ENCODE measurements at places on chromosomes 2 and 18.

DNA sequence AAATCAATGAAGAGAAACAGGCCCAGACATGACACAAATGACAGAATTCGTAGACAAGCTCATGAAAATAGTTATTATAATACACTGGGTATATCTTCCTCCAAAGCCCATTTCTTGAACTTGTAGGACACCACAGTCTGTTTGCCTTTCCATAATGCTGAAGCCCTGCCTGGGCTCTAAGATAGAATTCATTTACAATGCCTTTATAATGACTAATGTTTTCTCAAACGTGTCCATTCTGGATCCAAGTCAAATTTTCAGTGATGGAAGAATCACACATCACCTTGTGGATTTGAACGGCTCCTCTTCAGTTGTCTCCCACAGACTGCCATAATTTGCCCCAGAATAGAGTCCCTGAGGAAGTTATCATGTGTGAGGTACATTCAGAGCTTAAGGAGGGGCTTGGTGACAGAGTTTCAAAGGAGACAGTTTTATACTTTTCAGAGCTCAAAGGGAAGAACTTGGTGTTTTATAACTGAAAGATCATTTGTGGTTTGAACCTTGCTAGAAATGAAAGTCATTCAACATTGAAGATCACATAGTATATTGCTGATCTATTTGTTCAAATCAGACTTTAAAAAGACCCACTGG lies 38.2 kb downstream of the CASP8 start:
- DNase-seq = no peak

DNA sequence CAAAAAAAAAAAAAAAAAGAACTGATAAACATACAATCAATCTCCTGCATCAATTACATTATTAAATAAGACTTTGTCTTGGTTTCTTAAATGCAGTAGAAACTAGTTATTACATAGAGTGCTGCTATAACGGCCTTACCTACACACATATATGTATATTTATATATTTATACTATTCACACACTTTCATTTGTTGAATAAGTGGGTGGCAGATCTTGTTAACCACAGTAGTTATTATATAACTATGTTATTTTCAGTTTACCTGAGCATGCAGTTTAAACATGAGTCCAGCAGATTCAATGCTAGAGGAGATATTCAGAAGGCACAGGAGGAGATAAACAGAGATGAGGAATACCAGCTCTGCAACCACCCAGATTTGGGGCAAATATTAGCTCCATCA lies 81.5 kb upstream of the CD226 start:
- no peak for DNase-seq

- DNase-seq = no peak
Measured at GRCh38 chr2:8090748-8091700, 590.8 kb upstream of the ID2 start.

DNA sequence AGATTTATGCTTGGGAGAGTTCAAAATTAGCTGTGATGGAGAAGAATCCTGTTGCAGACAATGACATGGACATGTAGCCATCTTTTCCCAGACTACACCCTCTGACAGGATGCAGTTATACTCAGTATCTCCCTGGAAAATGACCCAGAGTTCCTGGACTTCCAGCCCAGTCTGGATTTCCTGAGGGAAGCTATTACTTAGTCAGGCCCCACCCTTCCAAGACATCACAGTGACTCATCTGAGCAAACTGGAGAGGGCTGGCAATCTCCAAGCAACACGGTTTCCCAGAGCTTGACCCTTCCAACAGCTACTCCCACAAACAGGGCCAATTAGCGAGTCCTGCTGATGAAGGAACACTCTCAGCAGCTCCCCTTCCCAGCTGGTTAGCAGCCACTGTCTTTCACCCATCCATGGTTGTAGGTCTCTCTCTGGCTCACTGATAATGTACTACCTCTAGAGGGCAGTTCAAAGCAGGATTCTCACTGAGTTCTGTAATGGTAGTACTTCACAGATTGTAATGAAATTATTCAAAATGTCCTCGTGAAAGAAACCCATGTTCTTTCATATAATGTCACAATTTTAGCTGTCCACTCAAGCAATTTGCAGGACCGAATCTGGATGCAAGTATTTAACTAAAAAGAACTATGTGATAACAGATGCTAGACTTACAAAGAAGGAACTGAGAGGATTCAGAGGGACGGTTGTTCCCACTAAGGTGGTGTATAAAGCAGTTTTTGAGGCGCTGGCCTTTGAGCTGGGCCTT lies 110.2 kb downstream of the MDH1 start:
- no peak for DNase-seq
